Hematopoietic multipotent progenitor cell (in vitro differentiated cells): ENCODE measurements at places on chromosomes 2 and 18. TPM values are rescaled to one million over a fixed set of nuclear protein-coding genes. Genes with fewer than 3 reads are reported as not detected.

GRCh38 chr18:23861805-23862470 lies 152.6 kb upstream of the TTC39C start:
- DNase-seq, result peak; percentile 60

FEV gene
- total RNA-seq, result not detected

COLEC11 gene
- total RNA-seq, result not detected

DNA sequence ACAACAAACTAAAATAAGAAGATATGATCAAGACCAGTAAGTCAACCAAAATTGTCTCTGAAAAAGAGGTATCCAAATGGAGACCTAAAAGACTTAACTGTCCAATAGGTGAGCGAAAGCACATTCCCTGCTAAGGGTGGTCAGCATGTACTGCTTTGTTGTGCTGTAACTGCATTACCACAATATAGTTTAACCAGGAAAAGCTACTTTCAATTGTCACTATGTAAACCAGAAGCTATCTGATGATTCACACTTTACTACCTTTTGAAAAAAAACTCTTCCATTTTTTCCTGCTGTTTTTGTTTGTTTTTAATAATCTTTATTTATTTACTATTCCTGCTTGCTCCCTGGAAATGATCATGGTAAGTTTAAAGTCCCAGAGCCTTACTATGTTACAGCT lies 36.1 kb downstream of the ASXL2 start:
- DNase-seq, result no peak

DNA sequence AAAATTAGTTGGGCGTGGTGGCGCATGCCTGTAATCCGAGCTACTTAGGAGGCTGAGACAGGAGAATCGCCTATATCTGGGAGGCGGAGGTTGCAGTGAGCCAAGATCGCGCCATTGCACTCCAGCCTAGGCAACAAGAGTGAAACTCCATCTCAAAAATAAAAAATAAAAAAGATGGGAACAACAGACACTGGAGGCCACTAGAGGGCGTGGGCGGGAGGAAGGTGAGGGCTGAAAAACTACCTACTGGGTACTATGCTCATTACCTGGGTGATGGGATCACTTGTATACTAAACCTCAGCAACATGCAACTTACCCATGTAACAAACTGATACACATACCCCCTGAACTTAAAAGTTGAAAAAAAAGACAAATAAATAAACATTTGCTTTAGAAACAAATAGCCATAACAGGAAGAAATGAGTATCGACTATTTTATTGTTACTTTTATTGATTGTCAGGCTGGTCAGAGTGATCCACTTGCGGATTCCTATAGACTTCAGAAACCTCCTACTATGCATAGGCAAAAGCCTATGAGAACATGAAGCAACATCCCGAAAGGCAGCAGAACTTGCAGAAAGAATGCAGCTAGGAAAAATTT lies 61.0 kb downstream of the TMEM163 start:
- DNase-seq, result no peak

ZNF385B gene
- total RNA-seq, result not detected

IL1F10 gene
- not detected for total RNA-seq

- no peak for DNase-seq
Measured at GRCh38 chr2:99156891-99157290, 2.1 kb downstream of the LIPT1 start.

NGEF gene
- total RNA-seq, result not detected

DNA sequence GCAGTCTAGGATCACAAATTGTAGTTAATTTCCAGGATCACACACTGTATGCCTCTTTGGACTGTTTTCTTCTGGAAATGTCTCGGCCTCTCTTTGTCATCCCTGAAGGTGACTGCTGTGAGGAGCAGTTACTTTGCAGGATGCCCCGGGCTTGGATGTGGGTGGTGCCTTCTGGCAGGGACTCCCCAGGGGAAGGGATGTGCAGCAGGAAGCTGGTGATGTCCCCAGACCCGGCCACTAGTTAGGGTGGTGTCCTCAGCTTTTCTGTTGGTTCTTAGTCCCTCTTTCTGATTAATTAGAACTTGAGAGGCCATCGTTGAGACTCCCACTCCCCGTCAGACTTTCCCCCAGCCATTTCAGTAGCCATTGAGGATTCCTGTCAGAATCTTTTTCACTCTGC lies 286.6 kb upstream of the HDAC4 start:
- no peak for DNase-seq

- DNase-seq, result no peak
Measured at GRCh38 chr2:45008296-45009129, 739 bp downstream of the SIX2 start.

DNA sequence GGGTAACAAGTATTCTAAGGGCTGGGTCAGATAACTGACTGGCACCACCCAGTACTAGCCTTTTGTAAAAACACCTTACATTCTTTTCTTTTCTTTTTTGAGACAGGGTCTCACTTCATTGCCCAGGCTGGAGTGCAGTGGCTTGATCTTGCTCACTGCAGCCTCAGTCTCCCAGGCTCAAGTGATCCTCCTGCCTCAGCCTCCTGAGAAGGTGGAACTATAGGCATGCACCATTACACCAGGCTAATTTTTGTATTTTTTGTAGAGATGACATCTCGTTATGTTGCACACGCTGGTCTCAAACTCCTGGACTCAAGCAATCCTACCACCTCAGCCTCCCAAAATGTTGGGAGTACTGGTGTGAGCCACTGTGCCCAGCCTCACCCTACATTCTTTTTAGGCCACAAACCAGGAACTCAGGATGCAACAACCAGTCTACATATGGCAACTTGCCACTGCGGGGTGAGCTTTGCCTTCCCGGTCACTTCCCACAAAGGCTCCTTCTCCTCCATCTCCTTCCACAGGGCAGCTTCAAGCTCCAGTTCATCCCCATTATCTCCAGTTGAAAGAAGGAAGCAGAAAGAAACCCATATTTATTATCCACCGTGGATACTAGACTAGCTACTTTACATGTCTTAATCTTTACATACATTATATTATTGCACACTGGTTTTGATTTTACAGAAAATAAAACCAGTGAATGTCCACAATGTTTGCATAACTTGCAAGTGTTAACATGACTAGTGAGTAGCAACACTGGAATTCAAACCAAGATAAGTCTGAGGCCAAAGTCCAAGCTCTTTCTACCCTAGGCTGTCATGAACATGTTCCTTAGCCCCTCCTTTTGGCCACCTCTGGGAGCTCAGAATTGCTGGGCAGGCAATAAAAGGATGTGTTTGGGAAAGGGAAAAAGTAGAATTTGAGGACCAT lies 23.7 kb upstream of the AP1S3 start:
- DNase-seq, result no peak

DNA sequence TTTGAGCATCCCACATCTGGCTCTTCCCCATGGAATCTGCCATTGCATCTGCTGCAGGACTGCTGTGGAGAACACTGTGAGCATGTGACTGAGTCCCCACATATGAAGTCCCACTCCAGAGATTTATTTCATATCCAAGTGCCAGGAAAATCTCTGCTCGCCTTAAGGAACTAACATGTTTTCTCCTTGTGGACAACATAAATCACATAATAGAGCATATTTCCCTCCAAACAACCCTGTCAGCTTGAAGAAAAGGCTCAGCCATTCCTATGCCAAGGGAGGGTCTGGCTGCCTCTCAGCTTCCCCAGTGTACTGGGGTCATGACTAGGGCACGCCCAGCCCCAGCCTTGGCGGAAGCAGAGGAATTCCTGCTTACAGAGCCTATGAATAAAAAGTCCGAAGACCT lies 193.7 kb downstream of the DNER start:
- no peak for DNase-seq

GRCh38 chr2:221390878-221391277 lies 181.2 kb downstream of the EPHA4 start:
- no peak for DNase-seq

- DNase-seq, result no peak
Measured at GRCh38 chr2:105393373-105394055, 5.3 kb downstream of the FHL2 start.

GRCh38 chr2:201939453-201939941 lies 94.2 kb upstream of the FZD7 start:
- DNase-seq, result no peak

IKZF2 gene
- total RNA-seq, result 43.1 TPM

- DNase-seq, result no peak
Measured at GRCh38 chr2:240340361-240340761, 95.1 kb upstream of the GPC1 start.

EPB41L3 gene
- total RNA-seq, result 6.2 TPM

DNA sequence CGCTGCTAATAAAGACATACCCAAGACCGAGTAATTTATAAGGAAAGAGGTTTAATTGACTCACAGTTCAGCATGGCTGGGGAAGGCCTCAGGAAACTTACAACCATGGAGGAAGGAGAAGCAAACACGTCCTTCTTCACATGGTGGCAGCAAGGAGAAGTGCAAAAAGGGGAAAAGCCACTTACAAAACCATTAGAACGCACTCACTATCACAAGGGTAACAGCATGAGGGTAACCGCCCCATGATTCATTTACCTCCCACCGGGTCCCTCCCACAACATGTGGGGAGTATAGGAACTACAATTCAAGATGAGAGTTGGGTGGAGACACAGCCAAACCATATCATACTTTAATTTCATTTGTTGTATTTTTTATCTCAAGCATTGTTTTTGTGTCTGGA lies 67.5 kb downstream of the ATP9B start:
- no peak for DNase-seq

GRCh38 chr2:9373047-9373446 lies 50.3 kb downstream of the ITGB1BP1 start:
- no peak for DNase-seq

KCNK3 gene
- total RNA-seq, result under 0.01 TPM

FAM124B gene
- total RNA-seq, result 46.3 TPM
